ENCODE measurements at places on chromosomes 2 and 18.

DNA sequence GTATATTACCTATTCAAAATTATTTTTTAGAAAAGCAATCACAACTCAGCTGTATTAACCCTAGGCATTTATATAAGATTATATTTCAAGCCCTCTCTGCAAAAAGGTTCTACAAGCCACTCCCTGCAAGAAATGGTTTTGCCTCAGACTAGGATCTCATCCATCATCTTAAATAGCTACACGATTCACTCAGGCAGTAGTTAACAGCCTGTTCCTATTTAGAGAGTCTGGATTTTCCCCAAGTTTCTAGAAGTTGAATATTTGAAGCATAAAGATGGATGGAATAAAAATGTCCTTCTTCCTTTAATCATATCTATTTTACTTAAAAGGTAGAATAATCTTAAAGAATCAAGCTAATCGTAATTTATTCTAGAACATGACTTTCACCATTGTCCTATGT is 167.1 kb upstream of the STK17B start:
- no peak for DNase-seq

- DNase-seq: no peak
These were observed 39.2 kb downstream of the GRHL1 start for GRCh38 chr2:9990736-9991135.

DNA sequence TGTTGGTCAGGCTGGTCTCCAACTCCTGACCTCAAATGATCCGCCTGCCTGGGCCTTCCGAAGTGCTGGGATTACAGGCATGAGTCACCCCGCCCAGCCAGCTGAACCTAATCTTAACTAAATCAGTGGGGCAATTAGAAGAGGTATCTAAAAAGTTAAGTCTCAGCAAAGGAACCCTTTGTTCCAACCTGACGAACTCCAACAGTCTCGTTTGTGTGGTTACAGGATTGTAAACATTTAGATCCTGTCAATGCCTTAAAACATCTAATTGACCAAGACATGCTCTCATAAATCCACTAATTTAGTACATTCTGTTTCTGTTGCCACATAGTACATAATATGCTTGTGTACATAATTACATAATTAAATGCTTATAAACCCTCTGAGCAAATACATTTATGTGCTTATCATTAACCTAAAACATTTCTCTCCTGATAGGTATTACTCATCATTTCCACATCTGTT is 31.1 kb upstream of the STK39 start:
- DNase-seq: no peak

DNA sequence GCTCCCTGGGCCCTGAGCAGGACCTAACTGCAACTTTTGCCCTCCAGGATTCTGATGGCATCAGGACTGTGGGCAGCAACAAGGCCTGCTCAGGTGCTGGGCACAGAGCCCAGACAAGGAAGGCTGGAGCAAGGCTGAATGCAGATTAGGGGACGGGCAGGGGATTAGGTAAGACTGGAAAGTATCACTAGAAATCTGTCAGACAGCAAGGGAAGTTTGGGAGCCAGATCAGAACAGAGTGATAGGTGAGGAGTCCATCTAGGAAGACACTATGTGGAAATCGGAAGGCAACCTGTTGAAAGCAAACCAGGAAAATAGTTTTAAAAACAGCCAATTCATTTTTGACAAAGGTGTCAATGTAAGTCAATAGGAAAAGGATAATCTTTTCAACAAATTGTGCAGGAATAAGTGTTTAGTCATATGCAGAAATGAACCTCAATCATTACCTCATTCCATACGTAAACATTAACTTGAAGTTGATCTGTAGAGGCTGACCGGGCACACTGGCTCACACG is 56.4 kb upstream of the STPG4 start:
- DNase-seq: no peak

DNA sequence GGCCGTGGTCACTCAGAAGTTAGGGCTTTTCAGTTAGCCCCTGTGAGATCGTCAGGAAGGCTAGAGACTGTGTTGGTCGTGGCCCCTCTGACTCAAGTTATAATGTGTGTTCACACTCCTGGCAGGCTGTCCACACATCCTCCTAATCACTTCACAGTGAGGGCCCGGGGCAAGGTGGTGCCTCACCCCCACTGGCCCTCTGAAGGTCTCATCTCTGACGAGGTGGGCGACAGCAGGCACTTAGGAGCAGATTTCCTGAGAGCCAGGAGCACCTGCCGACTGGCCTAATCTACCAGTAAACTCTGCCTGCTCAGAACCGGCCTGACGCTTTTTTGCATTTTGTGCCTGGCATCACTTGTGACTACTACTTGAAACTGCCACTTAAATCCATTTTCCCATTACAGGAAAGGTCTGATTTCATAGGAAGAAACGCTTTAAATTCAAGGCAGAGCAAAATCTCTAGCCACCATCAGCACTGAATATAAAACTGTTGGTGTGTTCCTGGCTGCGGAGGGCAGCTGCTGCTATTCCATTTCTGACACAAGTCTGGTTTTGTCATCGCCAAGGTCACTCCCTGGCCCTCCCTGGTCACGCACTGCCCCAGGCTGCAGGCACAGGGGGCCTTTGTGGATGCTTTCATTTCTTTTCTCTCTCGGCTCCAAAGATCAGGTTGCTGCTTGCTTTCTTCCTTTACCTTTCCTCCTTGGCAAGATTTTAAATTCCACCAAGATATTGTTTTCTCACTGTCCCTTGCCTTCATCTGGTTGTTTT is 48.0 kb downstream of the RAB12 start:
- DNase-seq: no peak

DNA sequence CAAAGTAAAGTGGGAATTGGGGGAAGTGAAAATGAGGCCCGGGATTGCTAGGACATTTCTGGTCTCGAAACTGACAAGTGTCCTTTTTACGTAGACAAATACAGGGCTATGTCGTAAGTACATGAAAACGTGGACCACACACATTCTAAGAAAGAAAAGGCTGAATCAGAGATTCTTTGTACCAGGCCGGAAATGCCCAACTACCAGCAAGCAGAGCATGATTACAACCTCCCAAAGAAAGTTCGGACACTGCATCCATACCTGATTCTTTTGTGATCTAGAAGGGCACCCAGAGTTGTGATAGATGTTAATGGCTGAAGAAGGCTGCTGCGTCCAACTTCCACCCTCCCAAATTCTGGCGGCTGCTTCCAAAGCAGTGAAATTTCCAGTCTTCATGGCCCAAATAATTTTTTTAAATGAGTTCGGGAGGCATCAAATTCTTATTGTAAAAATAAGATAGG is 1.7 kb downstream of the RBMS1 start:
- no peak for DNase-seq

- no peak for DNase-seq
These were observed 596.0 kb downstream of the BCL11A start for GRCh38 chr2:59957504-59957903.

GRCh38 chr2:96089356-96090195 is 26.8 kb downstream of the ADRA2B start:
- no peak for DNase-seq

GRCh38 chr18:5288517-5288935 is 7.0 kb downstream of the ZBTB14 start:
- no peak for DNase-seq

DNA sequence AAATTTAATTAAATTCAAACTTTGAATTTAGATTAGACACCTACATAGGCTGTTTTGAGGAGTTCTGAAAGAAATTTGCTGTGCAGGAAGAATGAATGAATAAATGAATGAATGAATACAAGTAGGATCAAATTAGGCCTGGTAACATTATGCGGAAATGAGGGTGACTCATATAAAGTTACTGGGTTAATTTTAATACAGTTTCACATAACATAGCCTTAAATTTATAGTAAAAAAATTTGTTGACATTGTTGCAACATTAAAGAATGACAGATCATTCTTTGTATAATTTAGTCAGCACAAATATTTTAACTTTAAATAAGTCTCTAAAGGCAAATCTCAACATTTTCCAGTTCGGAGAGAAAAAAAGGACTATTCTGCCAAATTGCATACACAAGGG is 1293.1 kb upstream of the SLC39A10 start:
- no peak for DNase-seq

- DNase-seq: no peak
These were observed 204.5 kb downstream of the ACKR3 start for GRCh38 chr2:236774171-236774570.

- DNase-seq: no peak
These were observed 70.9 kb upstream of the TMEM87B start for GRCh38 chr2:111984213-111984604.

DNA sequence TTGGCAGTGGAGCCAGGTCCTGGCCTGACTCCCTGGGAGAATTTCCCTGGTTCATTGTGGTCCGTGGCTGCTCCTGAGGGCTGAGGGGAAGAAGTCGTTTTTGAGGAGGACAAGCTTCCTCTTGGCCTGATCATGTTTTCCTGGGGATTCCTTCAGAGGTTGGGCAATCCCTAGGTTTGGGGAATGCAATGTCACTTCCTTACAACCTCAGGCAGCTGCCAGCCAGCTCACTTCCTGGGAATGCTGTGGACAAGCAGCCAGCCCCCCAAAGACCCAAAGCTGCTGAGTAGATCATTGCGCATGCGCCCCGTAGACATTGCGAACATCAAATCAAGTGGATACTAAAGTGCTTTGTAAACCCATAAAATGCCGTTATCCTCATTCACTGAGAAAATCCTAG is 7.7 kb upstream of the DNMT3A start:
- no peak for DNase-seq

DNA sequence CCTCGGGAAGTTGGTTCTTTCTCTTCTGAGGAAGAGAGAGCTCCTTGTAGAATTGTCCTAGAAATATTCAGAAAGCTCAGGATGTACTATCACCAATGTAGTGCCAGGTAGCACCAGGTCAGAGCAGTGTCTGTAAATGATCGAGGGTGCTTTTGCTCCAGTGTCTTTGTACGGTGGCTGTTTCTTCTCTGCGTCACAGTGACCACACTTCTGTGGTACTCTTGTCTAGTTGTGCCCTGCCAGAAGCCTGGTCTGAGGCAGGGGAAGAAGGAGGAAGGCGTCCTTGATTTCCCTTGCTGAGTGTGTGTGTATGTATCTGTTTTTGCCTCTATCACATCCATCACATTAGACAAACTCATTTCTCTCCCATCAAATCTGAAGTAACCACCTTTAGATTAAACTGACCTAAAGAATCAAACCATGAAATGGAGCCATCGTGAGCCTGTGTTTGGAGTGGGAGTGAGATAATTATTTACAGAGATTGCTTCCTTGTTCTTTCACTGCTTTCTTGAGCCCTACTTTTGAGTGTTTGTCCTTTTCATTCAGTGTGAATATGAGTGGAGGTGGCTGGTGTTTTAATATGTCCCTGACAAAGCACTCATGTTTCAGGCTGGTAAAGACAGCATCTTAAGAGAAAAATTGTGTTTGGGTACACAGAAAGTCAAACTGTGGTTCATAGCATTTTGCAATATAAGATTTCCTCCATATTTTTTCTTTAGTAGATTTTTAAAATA is 97.2 kb downstream of the ACOXL start:
- no peak for DNase-seq

DNA sequence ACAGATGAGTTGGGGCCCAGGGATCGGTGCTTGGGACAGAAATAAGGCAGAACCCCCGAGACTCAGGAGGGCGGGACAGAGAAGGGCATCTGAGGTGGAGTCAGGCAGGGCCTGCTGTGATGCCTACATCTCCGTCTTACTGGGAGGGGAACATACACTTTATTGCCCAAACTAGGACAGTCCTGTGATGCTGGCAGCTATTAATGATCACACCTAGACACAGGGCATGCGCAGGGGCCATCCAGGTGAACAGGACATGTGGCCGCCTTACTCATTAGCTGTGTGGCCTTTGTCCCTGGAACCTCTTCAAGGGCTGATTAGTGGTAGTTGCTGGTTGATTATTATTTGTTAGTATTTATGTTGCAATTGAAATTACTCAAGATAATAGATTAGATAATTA is 33.2 kb downstream of the MLPH start:
- no peak for DNase-seq

DNA sequence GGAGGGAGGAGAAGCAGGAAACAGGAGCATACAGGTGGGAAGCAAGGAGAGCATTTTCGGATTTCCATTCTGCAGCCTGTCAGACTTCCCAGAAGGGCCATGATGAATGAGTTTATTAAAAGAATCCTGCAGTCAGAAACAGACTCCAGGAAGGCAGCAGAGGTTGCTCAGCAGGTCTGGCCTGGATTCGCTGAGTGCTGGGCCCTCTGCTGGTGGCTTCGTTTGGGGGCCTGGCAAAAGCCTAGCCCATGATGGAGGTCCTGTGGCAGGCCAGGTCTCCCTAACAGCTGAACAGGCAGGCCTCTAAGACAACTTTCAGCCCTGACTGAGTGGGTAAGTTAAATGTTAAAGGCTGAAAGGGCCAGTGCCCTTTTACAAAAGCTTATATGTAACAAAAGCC is 108.2 kb upstream of the CAPN13 start:
- no peak for DNase-seq

DNA sequence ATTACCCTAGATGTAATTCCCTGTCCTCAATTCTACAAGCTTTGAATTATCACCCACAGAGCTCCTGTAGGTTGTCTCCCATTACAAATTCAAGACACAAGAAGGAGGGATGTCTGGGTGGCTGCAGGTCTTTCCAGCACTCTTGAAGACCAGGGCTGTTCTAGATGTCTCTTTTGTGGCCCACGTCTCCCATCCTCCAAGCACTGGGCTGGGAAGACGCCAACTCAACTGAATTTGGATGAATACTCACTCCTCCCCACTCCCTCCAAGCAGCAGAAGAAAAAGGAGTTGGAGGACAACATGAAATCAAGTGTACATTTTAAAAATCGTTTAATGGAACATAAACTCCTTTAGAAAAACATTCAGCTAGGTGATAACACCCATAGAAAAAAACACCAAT is 31.2 kb downstream of the SMAD7 start:
- no peak for DNase-seq

GRCh38 chr2:45860136-45861121 is 209.0 kb downstream of the PRKCE start:
- no peak for DNase-seq

GRCh38 chr2:200748779-200749178 is 62.9 kb upstream of the BZW1 start:
- no peak for DNase-seq

DNA sequence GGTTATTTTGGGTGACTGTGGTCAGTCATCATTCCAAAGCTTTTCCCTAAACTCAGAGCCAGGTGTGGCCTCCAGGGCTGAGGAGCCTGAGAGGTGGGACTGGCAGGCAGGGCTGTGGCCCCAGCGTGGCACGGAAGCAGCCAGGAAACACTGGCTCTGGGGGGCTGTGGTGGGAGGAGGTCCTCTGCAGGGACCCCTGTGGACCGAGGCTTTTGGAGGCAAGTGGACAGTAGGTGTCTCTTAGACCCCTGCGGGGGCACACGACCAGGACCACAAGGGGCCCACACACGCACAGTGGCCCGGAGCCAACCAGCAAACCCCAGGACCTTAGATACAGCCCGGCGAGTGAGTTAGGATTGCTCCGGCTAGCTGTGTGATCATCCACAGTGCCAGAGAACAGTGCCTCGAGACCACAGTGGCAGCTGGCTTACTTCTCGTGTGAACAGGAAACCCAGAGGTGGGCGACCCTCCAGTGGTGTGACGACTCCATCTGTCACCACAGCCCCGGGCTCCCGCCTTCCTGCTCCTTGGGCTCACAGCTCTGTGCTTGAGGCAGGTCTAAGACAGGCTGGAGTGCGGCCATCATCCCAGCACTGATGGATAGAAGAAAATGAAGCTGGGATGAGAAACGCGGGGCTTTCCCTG is 1.6 kb upstream of the RTP5 start:
- DNase-seq: no peak

Data from stimulated activated CD8-positive, alpha-beta memory T cell treated with anti-CD3 and anti-CD28 coated beads, Interleukin-2, amount 100 ng/mL, for 1 hour (primary cell).